Pons (tissue), 1 donor: ENCODE measurements at places on chromosomes 7 and 10.
A peak's percentile ranks its signal among the peaks of the same experiment; 100 is the strongest.

- DNase-seq = peak; percentile 29
These were observed 251.7 kb upstream of the PITRM1 start for GRCh38 chr10:3424111-3424851.

DNA sequence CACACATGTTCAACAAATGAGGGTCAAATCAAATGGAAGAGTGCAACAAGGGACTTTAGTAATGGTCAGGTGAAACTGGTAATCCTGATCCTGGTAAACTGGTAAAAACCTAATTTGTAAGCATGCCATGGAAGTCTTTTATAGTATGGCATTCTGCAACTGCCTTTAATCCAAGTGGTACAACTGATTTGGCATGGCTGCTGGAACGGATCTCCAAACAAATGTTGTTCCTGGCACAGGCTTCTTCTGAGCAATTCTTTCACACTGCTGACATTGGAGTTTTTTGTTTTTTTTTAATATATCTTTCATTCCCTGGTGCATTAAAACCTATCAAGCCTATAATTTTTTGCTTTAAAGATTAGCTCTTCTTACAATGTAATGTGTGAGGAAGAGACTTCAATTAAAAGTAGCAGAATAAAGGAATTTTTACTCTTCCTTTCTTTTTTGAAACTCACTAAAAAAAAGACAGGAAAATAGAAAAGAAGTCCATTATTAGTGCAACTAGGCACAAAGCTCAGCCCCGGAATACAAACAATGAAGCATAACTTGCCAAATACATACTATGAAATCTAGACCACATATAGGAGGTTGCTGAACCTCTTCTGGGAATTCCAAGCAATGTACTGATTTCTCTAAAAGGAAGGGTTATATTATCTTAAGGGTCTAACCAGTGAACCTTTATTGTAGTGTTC is 79.3 kb upstream of the OIT3 start:
- DNase-seq = no peak

DNA sequence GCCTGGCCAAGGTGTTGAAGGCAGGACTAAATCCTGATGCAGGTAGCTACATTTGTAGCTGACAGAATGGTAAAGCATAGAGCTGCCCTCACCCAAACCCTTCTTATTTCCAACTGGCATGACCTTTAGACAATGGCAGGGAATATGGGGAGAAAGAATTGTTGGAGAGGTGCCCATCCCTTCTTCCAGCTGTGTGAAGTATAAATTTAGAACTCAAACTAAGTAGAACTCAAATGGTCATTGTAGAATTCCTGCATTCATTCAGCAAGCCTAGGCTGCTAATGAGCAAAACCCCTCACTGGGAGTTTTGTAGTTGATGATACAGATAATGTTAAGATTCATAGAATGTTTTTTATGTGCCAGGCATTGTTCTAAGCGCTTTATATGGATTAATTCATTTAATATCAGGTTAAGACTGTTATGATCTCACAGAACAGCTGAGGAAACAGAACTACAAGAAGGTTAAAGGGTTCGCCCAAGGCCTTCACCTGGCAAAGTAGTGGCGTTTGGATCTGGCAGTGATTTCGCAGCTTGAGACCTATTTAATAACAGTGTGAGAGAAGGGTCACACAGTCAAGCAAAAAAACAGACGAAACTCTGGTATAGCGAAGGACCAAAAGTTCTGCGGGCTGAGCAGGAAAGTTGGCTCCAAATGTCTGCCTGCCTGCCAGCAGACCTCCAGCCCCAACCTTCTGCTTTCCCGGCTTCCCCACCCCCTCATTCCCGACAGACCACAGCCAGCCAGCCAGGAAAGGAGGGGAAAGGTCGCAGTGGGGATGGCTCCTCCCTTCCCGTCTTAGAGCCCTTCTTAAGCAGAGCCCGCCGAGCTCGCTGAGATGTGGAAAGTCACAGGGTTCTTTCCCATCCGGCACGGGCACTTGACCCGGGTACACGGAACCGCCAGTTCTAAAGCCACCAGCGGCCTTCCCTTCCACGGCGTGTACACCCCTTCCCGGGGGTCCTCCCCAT is 1.6 kb upstream of the HILPDA start:
- no peak for DNase-seq

GRCh38 chr10:93075369-93076221 is 1.9 kb downstream of the CYP26A1 start:
- DNase-seq = no peak

DNA sequence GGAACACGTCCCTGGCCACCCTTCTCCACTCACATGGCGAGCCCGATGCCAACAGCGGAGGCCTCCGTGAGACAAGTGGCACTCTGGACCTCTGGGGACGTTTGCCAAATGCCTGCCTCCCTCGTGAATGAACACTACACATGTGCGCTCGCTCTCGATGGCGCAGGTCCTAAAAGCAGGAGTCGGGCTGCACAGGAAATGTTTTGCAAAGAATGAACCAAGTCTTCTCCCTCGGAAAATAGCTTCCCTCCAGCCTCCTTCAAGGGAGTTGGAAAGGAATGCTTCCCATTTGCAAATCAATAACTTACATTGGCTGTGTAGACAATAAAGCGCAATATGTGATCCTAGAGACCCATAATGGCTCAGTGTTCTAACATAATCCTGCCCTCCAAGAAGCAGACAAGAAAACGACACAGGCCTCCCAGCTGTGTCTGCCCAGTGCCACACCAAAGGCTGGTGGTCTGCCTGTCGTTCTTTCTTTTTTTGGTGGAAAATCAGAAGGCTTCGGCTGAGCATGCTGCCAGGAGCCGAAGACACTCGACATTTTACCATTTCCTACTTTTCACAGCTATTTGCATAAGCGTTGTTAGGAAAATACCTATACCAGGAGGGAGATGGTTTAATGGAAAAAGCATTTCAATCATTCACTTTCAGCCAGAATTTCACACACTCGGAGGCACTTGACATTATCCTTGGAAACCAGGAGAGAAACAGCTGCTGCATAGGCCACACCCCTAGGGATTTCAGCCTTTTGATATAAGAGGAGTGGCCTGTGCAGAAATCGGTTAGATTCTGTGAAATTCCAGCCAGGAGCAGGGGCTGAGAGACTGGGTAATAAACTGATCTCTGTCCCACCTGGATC is 38.4 kb downstream of the ATXN7L1 start:
- peak; percentile 53 for DNase-seq

- DNase-seq = peak; percentile 86
These were observed 134.1 kb downstream of the CCNY start for GRCh38 chr10:35470248-35470924.

- DNase-seq = no peak
These were observed 1.9 kb upstream of the HBP1 start for GRCh38 chr7:107166736-107167426.

GRCh38 chr10:61708846-61709245 is 46.1 kb downstream of the CABCOCO1 start:
- DNase-seq = no peak

DNA sequence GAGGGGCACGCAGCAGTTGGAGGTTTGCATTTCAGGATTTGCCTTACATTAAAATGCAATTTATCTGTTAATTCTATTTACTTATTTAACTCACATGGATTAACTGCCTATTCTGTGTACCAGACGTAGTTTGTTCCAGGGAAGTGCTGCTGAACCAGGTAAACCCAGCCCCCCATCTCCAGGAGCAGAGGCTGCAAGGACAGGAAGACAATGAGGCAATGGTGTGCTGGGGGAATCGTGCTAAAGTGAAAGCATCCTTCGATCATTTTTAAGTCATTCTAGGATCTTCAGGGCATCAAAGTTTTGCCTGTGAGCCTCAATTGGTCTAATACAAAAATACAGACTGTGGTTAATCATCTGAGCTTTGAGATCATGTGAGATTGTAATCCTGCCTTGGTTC is 166.4 kb downstream of the DNAJB6 start:
- DNase-seq = no peak

DNA sequence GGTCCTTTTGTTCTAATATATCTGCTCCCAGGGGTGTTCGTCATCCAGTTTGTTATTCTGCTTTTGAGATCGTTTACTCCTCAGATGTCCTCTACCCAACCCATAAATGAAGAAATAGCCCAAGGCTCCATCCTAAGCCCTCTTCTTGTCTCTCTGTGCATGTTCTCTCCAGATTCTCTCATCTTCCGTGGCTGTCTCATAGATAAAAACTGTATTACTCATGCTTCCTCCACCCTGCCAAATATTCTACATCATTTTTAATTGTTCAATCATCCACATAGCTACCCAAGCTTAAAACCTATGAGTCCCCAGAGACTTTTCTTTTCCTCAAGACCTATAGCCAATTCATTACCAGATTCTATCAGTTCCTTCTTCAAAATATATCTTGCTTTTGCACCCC is 44.9 kb downstream of the CAV1 start:
- no peak for DNase-seq

- DNase-seq = no peak
These were observed 76.2 kb downstream of the CHN2 start for GRCh38 chr7:29270594-29271318.

DNA sequence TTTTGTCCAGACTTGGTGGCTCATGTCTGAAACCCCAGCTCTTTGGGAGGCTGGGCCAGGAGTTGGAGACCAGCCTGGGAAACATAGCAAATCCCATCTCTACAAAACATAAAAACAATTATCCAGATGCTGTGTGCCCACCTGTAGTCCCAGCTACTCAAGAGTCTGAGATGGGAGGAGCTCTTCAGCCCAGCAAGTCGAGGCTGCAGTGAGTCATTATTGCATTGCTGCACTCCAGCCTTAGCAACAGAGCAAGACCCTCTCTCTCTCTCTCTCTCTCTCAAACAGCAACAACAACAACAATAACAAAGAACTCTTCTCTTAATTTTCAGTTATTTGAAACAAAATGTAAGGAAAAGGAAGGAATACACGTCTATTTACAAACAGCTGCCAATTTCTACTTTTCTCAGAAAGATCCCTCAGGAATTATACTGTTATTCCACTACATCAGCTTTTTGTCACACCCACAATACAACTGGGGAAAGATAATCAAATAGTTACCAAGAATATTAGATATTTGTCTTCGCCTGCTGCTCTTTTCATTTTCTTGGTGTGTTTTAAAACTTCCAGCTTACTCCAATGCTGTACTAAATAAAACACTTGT is 5.1 kb upstream of the TSPAN12 start:
- no peak for DNase-seq

GRCh38 chr10:71629131-71629530 is 90.4 kb downstream of the C10orf105 start:
- DNase-seq = no peak

GRCh38 chr7:101968720-101969466 is 151.5 kb downstream of the CUX1 start:
- no peak for DNase-seq

DNA sequence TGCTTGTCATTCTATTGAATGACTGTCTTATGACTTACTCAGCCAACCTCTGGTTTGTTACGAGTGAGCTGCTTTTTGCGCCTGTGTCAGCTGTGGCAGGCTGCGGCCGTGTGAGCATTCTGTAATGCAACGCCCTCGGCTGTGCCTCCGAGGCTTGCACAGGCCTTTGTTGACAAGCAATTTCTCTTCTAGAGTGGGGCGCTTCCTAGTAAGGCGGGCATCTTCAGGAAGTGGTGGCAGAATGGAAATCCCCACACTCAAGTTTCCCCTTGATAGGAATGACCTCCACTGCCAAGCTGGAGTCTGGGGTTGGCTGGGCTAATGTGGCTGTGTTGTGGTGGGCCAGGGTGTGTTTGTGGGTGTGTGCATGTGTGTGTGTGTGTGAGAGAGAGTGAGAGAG is 20.2 kb upstream of the TMEM178B start:
- DNase-seq = no peak

DNA sequence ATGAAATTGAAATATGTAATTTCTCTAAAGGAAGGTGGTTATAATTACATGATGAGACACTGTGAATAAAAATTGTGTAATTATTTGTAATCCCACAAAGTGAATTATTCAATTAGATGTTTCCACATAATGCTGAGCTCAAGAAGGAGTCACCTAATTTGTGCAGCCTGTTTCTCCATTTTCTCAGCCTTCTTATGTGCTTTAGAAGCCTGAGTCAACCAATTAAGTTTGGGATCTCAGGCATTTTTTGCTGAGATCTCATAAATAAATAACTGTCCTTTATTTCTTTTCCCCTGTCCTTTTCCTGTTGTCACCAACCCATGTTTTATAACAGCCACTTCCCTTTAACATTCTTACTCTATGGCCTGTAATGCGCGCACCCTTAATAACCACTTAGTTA is 506.5 kb upstream of the SEMA3D start:
- no peak for DNase-seq

GRCh38 chr7:94656925-94657731 is 1.2 kb upstream of the SGCE start:
- peak; percentile 42 for DNase-seq

- no peak for DNase-seq
These were observed 24.5 kb downstream of the FRMD4A start for GRCh38 chr10:14306190-14306589.

- peak; percentile 19 for DNase-seq
These were observed 593 bp downstream of the CDK13 start for GRCh38 chr7:39950473-39951225.

DNA sequence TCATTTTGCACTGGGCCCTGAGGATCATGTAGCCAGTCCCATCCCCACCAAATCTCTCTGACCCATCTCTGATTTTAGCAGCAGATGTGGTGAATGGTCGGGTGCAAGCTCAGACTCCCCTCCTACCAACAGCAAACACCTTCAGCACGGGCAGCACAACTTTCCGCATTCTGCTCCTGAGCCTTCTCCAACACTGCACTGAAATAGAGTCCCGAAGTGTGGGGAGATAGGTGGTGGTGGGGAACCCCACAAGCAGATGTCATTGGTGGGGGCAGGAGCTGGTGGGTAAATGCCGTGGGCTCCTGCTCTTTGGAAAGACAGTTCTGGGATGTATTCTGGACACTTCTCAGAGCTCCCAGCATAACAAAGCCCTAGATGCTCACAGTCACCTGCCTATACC is 9.6 kb upstream of the CTBP2 start:
- DNase-seq = no peak

DNA sequence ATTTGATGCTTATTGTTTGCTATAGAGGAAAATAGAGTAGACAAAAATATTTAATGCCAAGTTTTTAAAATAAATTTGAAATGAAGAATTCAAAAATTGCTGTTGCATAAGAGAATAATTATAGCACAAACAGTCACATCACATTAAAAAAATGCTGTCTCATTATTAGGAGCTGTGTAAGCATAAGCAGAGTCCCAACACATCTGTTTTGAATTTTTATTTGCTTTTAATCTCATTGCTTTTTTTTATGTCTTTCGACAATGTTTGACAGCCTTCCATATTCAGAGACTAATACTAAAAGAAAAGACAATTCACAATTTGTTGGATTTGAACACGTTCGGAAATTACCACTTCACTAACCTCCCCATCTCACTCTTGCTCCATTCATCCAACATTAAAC is 143.5 kb downstream of the TFPI2 start:
- no peak for DNase-seq
